ENCODE measurements at places on chromosomes 1 and 21.

GRCh38 chr21:37220981-37221664 lies 46.0 kb downstream of the VPS26C start:
- DNase-seq, result peak; percentile 91

DNA sequence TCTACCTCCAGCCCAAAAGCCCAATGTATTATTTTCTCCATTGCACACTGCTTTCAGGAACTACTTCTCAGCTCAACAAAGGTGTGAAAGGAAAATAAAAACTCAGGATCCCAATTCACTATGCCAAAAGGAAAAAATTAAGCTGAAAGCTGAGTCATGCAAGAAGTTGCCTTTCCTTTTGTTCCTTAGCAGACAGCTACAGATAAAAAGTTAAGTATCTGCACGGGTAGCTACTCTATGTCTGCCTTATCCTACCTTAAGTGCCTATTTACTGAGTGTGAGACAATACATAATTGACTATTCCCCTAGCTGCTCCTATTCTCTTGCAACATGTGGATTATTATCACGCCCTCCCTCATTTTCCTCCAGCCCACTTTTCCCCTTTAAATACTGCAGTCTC lies 84.1 kb downstream of the ADCY10 start:
- DNase-seq, result no peak

DNA sequence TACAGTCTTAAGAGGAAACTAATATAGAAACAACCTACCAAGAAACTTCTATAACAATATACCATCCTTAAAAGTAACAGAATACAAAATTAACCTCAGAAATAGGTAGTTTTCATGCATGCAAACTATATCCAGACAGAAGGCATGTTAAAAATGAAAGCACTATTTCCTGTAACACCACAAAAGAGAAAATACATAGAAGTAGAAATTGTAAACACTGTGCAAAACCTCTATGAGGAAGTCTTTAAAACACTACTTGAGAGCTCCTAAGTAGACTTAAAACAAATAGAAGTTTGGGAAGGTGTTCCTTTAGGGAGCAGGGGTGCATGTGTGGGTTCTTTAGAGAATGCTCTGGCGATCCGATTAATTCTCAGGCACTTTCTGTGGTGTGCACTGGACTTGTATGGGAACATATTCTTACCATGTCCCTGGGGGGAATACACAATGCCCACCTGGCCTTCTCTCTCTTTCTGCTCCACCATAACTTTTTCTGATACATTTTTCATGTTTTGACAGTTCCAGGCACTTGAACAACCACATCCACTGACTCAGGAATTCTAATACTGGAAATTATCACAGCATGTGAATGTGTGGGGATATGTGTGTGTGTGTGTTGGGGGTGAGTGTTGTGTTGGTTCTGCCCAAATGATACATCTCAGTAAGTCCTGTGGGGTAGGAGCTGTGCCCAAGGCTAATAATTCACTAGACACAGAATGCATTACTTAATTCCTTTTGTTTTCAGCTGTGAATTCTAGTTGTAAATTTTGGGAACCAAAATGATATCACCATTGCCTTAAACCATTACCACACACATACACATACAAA lies 866.3 kb upstream of the B3GALT2 start:
- DNase-seq, result no peak

GRCh38 chr21:21547368-21547953 lies 549.3 kb downstream of the NCAM2 start:
- DNase-seq, result no peak

GRCh38 chr1:172145231-172145651 lies 275.2 kb upstream of the C1orf105 start:
- no peak for DNase-seq

GRCh38 chr1:85452948-85453347 lies 12.0 kb downstream of the DDAH1 start:
- DNase-seq, result no peak

DNA sequence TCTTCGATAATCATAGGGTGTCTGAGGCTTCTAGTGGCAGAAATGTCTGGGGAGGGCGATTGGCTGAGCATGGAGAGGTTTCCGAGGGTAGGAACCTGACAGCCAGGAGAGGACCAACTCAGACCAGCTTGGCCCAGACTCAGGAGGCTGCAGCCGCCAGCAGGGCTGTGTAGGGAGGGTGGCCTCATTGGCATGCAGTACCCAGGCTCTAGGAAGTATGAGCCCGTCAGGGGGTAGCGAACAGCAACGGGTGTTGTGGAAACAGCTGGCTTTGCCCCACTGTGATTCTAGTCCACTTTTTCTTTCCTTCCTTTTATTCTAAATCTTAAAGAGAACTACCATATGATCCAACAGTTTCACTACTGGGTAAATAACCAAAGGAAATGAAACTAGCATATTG lies 103.3 kb downstream of the DIRAS3 start:
- no peak for DNase-seq

DNA sequence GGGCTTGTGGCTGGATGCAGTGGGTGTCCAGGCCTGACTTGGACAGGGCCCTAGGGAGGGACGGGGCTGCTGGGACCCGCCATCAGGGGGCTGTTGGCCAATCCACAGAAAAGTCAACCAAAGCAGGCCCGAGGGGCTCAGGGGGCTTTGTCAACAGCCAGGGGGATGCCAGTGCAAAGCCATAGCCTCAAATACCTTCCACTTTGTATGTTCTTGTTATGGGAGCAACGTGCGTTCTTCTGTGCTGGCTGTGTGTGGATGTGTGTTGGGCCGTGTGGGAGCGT lies 35.4 kb upstream of the ARF1 start:
- DNase-seq, result no peak

DNA sequence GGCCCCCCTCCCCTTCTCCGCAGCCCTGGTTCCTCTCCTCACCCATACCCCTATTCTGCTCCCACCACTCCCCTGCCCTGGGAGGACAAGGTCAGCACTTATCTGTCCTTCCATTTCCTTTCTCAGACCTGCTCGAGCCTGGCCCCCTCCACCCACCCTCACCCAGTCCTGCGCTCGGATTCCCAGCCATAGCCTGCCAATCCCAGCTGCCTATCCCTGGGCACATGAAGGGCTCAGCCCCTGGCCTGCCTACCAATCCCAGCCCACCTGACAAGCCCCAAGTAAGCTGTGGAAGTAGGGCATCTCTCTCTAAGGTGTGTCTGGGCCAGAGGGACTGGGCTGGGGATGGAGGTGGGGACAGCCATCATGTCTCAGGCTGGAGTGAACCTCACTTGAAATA lies 5.4 kb downstream of the BLACAT1 start:
- no peak for DNase-seq

- no peak for DNase-seq
These were observed 29.6 kb upstream of the CACNA1E start for GRCh38 chr1:181453541-181454201.

GRCh38 chr1:115453666-115454065 lies 115.6 kb upstream of the NGF start:
- DNase-seq, result no peak

DNA sequence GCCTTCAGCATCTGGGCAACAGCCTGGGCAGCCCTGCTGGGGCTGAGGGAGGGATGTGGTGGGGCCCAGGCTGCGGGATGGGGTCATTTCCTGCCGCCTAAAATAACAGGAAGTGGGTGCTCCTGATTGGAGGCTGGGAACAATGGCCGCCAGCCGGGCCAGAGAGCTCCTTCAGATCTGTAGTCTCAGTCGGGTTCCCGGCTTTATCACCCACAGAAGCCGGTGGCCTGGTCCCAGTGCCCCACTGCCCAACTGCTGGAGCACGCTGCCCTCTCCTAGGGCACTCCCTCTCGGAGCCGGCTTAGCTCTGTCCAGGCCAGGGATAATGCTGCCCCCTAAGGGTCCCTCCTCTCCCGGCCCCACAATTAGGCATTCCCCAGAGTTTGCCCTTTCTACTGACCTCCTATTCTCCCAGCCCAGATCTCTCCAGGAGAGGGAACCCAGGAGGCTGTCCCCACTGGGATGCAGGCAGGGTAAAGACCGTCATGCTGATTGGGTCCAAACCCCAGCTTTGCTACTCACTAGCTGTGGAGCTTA lies 5.1 kb downstream of the MAP7D1 start:
- no peak for DNase-seq

GRCh38 chr1:181500636-181501035 lies 17.3 kb downstream of the CACNA1E start:
- no peak for DNase-seq

DNA sequence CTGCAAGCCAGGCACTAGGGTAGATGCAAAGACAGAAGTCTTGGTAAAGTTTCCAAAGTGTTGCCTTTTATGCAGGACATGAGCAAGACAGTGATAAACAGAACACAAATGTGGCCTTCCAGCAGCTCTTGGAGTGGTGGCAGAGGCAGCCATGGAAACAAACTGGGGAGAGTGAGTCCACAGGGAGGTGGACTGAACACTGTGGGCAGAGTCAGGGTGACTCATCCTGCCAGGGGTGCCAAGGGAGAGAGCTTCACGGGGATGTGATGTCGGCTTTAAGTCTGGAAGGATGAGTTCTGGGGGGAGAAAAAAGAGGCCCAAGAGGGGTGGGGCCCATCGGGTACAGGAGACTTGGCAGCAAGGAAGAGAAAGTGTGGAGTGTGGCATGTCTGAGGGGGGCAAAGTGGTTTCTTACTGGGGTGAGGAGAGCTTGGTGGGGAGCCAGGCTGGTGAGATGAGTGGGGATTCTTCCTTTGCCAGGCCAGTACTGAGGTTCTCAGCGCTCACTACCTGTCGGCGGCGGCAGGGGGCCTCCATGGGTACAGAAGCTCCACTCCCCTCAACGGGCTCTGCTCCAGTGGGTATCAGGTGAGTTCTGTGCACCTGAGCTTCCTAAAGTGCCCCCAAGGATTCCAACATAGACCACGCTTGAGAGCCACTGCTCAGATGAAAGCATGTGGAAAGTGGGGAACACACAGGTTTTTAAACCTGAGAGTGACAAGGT lies 41.8 kb downstream of the KIAA0040 start:
- no peak for DNase-seq

- no peak for DNase-seq
These were observed 18.9 kb downstream of the CAP1 start for GRCh38 chr1:40059338-40059959.

DNA sequence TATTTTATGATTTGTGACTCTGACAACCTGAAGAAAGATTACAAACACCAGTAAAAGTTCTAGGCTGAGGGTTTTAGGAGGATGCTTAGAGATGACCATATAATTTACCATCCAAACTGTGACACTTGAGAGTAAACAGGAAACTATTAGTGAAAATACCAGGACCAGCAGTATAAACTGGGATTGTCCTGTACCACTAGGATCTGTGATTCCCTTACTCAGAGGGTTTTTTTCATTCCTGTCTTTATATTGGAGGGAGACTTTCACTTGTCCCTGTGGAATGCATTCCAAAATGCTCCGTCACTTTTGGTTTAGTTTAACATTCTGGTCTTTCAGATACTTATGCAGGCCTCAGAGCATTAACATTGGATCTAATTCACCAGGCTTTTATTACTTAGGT lies 482.9 kb downstream of the PTBP2 start:
- DNase-seq, result no peak

- DNase-seq, result no peak
These were observed 310.5 kb downstream of the PTGER3 start for GRCh38 chr1:70737125-70737524.
